ENCODE measurements at places on chromosomes 7 and 10.

DNA sequence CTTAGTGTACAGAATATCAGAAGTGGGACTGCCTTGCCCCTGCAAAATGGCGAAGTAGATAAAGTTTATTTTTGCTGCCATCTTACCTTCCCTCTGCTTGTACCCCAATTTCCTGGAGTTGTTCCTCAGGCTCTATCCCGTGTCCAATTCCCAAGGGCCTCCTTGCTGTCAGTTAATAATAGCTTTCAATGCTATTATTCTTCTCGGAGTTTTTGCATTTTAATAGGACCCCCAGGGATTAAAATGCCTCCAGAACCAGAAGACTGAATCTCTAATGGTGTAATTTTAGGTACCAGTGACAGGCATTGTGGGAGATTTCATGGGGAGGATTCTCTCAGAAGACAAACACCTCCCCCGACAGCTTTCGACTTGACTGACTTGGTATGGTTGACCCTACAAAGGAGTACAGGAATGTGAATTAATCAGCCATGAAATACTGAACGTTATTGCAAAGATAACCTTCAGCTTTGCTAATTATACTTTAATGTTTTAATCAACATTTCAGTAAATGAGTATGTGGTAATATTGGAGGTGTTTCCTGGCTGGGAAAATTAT lies 75.2 kb downstream of the ZNF22 start:
- no peak for DNase-seq

- DNase-seq: no peak
Measured at GRCh38 chr7:32043688-32044087, 26.5 kb downstream of the PDE1C start.

DNA sequence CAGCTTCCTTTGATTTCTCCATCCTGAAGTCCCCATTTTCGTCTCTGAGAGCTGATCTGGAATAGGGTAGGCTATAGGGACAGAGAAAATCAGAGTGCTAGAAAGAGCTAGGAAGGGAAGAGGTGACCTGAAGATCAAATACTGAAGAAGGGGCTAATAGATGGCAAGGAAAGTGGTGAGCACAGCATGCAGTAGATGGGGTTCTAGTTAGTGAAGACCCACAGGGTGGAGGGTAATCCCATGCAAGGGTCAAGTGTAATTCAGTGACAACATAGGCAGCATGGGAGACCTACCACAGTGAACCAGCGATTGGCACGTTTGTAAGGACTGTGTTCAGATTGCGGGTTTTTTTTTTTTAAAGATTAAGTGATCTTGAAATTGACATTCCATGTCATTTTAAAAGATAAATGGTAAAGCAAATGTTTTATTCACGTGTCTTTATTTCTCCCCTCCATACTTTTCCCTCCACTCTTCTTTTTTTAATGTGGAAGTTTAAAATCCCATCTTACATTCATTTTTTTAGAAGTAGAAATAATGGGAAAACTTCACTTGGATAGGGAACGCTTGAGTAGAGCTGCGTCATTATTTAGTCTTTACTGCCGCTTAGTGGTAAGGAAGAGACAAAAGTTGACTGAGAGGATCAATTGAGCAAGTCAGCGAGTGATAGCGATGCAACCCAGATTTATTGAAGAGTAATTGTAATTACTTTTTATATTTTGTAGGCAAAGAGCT lies 21.0 kb upstream of the ABI1 start:
- DNase-seq: peak; percentile 77

DNA sequence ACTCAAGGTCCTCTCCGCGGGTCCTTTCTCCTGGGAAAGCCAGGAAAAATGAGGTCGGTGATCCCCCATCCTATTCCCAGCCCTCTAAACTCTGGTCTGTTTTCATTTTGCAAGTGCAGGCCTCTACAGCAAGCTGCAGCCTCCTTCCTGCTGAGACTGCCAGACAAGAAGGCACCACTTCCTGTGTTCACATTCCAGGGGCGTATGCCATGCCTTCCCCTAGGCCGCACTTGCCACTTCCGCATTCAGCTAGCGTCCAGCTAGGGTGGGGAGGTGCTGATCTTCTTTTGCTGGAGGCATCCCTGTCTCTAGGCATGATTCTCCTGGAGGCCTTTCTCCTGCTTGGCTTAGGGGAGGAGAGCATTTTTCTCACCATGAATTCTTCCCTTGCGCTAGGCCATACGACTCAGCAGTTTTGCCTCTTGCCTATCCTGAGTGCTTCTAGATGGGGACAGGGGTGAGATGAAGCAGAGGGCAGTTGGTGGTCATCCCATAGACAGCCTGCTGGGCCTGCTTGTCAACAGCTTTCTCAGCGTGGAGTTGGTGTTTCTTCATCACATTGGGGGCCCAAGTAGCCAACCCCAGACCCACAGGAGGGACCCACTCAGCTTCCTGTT lies 328.9 kb downstream of the RPS24 start:
- peak; percentile 16 for DNase-seq

GRCh38 chr10:69500864-69501468 lies 49.7 kb downstream of the TSPAN15 start:
- no peak for DNase-seq

DNA sequence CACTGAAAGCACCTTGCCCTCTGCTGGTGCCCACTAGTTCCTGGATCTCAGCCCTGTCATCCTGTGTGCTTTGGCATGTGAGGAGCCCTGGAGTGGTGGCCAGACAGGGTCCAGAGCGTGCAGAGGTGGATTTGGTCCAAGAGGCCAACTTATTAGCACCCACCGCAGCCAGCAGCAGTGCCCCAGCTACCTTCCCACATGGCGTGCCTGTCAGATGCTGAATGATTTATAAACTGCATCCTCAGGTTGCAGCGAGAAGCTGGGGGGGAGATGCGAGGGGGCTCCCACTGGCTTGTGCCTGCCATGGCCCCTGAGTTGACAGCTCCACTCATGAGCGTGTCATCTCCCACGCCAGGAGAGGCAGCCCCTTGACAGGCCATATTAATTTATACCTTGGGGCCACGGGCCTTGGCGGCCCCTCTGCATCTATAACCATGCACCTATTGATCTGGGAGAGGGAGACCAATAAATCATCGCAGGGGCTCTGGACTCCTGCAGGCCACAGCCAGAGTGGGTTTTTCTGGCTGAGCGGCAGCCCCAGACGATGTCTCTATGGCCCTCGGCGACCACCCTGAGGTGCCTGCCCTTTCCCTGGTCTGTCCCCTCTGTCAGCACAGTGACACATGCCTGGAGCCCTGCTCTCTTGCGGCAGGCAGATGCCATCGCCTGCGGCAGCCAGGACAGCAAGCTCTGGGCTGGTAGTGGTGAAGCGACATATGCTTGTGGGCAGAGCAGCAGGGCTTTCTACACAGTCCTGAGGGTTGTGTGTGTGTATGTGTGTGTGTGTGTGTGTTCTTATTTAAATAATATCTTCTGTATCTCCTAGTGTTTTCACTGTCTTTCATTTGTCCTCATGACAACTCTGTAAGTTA lies 120.8 kb downstream of the CDH23 start:
- DNase-seq: no peak

GRCh38 chr7:86785641-86786040 lies 141.9 kb downstream of the GRM3 start:
- DNase-seq: no peak

- no peak for DNase-seq
Measured at GRCh38 chr10:24184455-24184854, 24.5 kb upstream of the KIAA1217 start.

DNA sequence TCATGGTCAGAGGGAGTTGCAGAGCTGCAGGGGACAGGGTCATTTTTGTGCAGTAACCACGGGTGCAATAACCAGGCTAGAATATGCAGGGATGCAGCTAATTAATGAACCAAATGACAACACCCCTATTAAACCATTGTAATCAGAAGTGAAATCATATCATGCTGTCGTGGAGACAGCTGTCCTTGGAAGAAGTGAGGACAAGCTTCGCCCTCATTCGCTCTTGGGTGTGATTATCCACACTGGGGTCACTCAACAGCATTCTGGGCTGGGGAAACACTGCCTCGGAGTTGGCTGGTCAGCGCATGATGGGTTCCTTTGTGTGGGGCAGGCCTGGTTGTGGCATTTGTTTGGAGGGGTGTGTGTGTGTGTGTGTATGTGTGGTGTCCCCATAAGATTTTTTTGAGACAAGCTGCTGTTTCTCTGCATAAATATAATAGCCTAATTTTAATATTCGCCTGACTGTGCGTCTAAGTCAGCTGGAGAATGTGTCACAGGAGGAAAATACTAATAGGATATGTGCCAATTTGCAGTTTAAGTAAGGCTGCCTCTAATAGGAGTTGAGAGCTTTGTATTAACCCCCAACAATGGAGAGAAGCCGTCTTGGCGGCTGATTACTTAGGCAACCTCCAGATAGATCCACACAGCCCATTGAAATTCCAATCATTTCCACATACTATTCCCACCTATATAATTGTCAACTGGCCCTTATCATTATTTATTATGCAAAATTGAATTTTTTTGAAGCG lies 149.4 kb downstream of the DNAJB6 start:
- no peak for DNase-seq

- peak; percentile 64 for DNase-seq
Measured at GRCh38 chr10:97676770-97677581, 10.1 kb downstream of the AVPI1 start.

DNA sequence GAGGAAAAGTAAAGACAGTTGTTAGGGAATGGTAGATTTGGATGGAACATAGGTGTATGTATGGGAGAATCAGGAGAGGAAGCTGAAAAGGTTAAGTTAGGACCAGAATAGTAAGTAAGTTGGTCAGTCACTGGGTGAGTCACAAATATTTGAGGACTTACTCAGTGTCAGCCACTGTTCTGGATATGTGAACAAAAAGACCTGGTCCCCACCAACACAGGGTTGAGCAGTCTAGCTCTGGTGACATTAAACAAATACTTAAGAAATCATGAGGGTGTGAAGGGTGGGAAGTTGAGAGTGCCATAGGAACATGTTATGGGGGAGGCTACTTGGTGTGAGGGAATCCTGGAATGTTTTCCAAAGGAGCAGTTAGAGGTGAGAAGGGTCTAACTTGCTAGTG lies 246.9 kb downstream of the PTEN start:
- peak; percentile 45 for DNase-seq

DNA sequence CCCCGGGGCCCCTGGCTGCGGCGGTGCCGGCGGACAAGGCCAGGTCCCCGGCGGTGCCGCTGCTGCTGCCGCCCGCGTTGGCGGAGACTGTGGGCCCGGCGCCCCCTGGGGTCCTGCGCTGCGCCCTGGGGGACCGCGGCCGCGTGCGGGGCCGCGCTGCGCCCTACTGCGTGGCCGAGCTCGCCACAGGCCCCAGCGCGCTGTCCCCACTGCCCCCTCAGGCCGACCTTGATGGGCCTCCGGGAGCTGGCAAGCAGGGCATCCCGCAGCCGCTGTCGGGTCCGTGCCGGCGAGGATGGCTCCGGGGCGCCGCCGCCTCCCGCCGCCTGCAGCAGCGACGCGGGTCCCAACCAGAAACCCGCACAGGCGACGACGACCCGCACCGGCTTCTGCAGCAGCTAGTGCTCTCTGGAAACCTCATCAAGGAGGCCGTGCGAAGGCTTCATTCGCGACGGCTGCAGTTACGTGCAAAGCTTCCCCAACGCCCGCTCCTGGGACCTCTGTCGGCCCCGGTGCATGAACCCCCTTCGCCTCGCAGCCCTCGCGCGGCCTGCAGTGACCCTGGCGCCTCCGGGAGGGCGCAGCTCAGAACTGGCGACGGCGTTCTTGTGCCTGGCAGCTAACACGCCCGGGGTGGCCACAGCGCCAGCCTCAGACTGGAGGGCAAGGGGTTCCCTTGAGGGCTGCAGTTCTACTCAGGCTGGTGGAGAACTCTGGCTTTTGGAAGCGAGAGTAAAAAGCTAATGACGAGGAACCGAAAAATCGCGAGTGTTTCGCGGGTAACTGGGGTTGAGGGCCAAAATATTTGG lies 804 bp downstream of the FRAT1 start:
- no peak for DNase-seq

DNA sequence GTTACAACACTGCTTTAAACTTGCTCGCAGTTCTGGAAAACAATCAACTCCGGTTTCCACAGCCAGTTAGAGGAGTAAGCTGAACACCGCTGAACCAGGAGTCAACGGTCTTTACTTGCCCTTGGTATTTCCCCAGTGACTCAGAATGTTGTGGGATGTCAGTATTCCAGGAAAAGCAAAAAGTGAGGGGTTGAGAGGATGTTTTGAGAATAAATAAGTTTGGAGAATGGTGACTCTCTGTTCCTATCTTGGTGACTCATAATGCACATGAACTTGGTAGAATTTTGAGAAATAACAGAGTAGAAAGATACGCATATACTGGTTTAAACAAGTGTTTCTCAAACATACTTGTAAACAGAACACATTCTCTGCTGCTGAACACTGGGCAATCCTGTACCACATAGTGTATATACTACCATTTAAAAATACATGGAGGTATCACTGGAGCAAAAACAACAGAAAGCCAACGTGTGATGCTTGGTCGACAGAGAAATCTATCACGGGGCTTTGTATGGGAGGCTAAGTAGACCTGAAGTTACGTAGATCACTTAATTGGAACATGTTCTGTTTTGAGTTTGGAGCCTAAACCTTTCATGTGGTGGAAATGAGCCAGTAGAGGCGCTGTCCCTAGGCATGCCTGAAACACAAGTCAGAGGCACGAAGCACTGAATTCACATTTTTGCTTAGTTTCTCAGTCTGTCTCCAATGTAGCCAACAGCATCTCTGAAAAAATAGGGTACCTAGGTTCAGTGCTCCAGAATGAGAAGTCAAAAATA lies 534.3 kb downstream of the PARD3 start:
- peak; percentile 98 for DNase-seq

DNA sequence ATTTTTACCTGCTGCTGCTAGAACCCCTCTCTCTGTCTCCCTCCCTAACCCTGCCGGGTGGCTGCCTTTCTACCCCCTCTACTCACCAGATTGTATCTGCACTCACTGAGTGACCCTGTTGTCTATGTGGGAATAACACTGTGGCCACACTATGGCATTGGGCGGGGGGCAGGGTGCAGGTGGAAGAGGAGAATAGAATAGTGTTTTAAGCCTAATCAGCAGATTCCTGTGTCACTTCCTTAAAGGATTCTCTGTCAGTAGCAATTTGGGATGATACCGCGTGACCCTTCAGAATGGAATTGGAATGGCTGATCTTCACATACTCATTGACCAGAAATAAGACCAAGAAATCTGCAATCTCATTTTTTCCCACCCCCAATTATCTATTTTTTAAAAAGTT lies 67.1 kb upstream of the ANKRD1 start:
- no peak for DNase-seq

DNA sequence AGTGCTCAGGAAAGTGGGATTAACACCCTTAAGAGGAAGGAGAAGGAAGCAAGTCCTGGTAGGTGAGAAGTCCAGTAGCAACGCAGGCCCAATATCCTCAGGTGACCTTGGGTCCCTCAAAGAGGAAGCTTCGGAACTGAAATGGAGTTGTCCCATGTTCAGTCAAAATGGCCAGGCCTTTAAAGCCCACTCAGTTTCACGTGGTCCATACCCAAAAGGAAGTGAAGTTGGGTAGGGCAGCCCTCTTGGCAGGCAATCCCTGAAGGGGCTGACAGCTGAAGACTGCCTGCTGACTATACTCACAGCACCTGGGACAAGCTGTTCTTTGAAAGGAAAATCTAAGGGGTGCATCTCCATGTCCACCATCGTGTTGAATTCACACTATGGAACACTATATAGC lies 3.0 kb downstream of the GSAP start:
- DNase-seq: no peak

- DNase-seq: no peak
Measured at GRCh38 chr10:96074776-96075175, 31.4 kb downstream of the CCNJ start.

GRCh38 chr10:62764011-62764410 lies 40.5 kb upstream of the ADO start:
- DNase-seq: no peak

Measured in fibroblast of villous mesenchyme (primary cell).